ENCODE measurements at places on chromosomes 11 and 22.
A peak's percentile ranks its signal among the peaks of the same experiment; 100 is the strongest.

GRCh38 chr22:19882446-19883381, 28.0 kb upstream of the GNB1L start:
- DNase-seq: peak; percentile 1

GRCh38 chr11:102410382-102410784, 42.2 kb downstream of the TMEM123 start:
- DNase-seq: no peak

DNA sequence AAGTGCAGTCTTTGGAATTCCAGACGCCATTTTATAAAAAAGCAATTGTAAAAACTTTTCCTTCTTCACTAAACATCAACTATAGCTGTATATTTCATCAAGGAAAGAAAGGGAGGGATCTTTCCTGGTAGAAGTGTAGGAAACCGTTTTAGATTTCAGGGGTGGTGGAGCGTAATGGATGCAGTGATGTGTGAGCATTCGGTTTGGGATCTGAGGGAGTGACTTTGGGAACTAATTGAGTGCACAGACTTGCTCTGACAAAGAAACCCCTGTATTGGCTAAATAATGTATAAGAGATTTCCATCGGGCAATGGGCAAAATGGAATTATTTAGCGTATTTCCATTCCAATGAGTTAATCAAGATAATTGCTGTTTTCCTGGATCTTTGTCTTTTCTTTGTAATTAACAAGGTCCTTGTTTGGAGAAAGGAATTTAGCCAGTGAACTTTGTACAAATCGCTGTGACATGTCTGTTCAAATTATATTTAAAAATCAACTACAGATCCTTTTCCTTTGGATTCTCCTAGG, 125.0 kb upstream of the NARS2 start:
- no peak for DNase-seq

DNA sequence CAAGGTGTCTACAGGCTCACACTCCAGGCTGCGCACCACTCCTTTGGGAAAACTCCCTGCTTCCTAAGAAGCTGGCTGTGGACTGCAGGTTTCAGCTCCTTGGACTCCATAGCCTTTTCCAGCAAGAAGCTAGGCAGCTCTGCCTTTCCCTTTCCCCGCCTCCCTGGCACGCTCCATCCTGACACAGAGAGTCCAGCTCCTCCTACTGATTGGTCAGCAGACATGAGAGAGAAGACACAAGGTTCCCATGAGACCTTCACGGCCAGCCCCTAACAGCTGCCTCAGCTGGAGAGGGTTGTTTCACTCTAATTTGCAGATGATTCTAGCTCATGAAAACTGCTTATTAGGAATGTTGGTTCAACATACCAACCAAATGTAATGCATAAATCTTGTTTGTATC, 27.6 kb downstream of the TENM4 start:
- no peak for DNase-seq

GRCh38 chr11:36354221-36355003, 58.3 kb downstream of the PRR5L start:
- no peak for DNase-seq

DNA sequence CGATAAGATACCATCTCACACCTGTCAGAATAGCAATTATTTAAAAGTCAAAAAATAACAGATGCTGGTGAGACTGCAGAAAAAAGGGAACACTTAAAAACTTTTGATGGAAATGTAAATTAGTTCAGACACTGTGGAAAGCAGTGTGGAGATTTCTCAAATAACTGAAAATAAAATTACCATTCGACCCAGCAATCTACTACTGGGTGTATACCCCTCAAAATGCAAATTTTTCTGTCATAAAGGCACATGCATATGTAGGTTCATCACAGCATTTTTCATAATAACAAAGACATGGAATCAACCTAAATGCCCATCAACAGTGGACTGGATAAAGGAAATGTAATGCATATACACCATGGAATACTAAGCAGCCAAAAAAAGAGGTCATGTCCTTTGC, 10.5 kb downstream of the SLC22A9 start:
- DNase-seq: no peak

- DNase-seq: no peak
Measured at GRCh38 chr11:104891135-104891534, 7.1 kb downstream of the CASP12 start.

Measured in activated CD4-positive, alpha-beta T cell treated with anti-CD3 and anti-CD28 coated beads for 48 hours (primary cell).